ENCODE measurements at places on chromosomes 5 and 9.

DNA sequence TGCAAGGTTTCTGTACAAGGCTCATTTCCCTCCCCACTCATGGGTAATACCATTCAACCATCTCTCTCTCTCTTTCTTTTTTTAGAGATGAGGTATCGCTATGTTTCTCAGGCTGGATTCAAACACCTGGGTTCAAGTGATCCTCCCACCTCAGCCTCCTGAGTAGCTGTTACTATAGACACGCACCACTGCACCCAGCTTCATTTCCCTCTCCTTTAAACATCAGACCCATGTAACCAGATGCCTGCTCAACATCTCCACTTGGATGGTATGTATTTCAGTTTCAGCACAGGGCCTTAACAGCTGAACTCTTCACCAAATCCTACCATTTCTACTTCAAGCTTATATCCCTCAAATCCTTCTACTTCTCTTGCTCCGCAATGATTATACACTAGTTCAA lies 117.4 kb downstream of the SSBP2 start:
- no peak for DNase-seq

- DNase-seq = no peak
These were observed 6.0 kb downstream of the PTGS1 start for GRCh38 chr9:122376796-122377195.

DNA sequence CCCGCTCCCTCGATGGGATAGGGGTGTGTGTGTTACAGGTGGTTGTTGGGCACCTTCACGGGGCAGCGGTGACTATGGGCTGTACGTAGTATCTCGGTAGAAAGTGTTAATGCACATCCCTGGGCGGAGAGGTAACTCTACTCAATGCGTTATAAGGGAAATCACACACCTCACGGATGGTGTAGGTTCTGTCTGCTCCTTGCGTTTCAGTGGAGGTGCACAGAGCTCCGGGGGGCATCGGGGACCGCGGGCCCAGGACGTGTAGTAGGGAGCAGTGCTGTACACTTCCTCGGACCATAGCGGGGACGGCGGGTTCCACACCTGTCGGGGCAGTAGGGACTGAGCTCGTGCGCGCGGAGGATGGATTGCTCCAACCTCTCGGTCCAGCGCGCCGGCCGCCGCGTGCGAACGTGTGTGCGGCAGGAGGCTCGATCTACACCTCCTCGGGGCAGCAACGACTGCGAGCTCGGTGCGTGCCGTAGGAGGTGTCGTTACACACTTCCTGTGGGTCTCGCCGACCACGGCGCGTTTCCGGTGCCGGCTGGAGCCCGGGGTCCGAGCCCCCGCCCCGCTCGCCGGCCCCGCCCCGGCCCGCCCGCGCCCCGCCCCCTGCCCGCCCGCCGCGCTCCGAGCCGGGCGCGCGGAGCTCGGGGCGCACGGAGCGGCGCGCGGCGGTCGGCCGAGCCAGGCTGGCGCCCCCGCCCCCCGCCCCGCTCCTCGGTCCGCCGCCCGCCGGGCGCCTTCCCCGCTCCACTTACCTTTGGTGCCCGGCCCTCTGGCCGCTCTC lies at the start of gene KIAA1958:
TSS of gene KIAA1958 (plus strand) at position 607 of the 787 bp plus-strand sequence. CDS start 87,254 bp downstream, outside the sequence.
- peak; percentile 91 for DNase-seq

GRCh38 chr5:36502608-36503007 lies 103.8 kb upstream of the SLC1A3 start:
- no peak for DNase-seq

DNA sequence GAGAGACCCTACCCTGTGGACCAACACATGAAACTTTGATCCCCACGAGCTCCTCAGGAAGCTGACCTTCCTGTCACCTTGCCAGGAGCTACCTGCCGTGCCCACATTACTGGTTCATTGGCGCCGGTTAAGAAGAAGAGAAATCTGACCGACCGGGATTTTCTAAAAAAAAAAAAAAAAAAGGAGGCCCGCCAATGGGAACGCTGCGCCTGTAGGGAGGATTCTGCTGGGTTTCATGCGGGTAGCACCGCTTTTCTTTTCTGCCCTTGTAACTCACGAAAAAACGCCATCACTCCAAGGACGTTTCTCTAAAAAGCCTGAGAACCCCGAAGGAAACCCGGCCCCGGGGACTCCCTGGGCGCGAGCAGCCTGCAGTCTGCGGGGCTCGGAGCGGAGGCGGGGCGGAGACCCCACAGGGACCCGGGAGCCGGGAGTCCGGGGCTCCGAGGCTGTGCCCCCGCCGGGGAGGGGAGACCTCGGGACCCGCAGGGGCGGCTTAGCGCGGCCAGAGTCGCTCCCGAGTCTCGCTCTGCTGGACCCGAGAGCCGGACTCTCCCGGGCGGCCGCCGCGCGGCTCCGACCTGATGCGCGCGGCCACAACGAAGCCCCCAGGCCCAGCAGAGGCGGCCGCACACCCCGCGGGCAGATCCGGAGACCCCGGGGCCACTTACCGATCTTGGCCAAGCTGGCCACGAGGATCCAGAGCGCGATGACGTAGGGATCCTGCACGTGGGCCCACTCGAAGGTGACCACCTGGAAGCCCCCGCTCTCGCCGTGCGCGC lies 617 bp downstream of the SLC9A3 start:
- DNase-seq = no peak

- no peak for DNase-seq
These were observed 425.9 kb downstream of the SPOCK1 start for GRCh38 chr5:137073189-137073588.

GRCh38 chr5:119420169-119420568 lies 32.1 kb upstream of the HSD17B4 start:
- no peak for DNase-seq

DNA sequence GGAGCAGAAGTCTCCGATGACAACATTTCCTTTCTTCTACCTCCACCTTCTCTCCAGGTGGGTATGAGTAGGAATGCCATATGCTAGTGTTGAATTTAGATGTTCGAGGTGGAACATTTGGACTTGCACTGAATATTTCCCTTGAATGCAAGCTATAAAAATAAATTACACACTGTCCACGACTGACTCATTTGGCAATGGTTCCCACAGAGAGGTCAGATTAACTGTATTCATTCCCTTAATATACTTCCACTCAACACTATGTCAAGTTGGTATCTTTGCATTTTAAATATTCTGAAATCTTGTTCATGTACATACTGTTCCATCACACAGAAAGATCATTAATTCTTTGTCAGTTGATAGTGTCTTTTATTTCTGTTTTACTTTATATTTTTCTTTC lies 222.6 kb upstream of the PIK3R1 start:
- DNase-seq = no peak

GRCh38 chr9:136284951-136285350 lies 18.9 kb downstream of the CCDC187 start:
- DNase-seq = no peak

- no peak for DNase-seq
These were observed 97.2 kb downstream of the SPOCK1 start for GRCh38 chr5:137401946-137402345.

GRCh38 chr5:17229313-17229712 lies 11.9 kb downstream of the BASP1 start:
- DNase-seq = no peak

GRCh38 chr5:17261075-17261474 lies 43.6 kb downstream of the BASP1 start:
- no peak for DNase-seq

DNA sequence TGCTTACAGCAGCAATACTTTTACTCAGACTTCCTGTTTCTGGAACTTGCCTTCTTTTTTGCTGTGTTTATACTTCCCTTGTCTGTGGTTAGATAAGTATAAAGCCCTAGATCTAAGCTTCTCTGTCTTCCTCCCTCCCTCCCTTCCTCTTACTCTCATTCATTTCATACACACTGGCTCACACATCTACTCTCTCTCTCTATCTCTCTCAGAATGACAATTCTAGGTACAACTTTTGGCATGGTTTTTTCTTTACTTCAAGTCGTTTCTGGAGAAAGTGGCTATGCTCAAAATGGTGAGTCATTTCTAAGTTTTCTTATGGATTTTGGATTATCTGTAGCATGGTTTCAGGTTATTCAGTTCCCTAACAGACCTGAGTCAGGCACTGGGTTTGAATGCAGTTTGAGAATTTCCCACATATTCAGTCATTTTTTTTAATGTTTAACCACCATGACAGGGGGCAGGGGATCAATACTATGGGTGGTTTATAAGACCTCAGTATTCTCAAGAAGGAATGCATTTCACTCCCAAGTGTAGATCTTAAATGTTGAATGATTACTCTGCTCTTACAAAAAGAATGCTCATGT lies at the start of gene IL7R:
TSS of gene IL7R (plus strand) at position 127 of the 587 bp plus-strand sequence. CDS start at position 214, 87 bp downstream.
- DNase-seq = no peak

DNA sequence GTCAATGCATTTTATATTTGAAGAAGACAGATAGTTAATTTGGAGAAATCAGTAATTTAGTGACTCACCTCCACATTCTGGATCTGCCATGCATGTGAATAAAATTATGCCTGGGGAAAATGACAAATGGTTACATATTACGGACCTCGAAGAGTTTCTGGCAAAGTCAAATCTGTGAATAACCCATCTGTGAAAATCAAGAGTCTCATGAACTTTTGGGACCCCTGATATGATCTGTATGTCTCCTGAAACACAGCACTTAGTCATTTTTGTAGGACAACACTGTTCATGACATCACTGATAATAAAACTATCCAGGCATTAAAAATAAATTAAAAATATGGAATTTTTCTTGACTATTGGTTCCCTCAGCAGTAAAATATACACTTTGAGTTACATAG lies 584.5 kb downstream of the TLE4 start:
- DNase-seq = no peak

DNA sequence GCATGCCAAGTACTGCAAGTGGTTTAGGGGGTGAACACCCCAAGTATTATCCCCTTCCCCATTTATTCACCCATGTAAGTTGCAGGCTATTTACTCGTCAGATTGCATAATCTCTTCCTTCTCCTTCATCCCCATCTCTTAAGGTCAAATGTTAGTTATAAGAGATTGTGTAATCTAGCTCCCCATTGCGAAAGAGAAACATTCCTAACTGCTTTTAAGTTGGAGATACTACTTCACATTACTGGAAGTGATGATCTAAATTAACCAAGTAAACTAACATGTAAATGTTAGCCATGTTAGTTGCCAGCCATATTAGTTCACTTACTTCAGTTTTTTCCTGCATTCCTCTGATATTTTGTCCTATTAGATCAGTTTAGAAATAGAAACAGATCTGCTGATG lies 262.3 kb downstream of the TAF11L14 start:
- DNase-seq = no peak

GRCh38 chr5:57895766-57896165 lies 413.2 kb upstream of the ACTBL2 start:
- no peak for DNase-seq

DNA sequence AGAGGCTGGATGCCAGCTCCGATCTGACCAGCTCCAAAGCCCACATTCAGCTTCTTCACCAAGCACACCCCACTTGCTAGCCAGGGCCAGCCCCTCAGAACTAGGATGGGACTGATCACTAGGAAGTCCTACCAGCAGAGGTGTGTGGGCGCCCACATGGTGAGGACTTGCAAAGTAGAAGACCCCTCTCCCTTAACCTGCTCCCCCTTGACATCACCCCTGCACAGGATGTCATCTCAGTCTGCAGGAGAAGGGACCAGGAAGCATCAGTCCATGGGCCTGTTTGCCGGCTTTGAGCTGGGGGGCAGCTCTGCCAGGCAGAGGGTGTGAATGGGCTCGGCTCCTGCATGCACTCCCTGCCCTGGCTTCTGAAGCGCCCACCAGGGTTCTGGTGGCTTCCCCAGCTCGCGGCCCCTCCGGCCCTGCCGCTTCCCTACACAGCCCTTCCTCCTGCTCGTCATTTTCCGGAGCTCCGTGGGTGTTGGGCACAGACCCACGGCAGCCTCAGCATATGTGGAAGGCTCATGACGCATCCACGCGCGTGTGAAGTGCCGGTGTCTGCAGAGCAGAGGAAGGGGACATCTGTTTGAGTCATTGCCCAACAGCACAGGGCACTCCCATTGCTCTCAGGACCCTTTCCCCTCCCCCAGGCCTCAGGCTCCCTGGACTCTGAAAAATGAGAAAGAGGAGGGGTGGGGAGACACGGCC lies 3.7 kb upstream of the FAM78A start:
- DNase-seq = no peak

- no peak for DNase-seq
These were observed 76.8 kb downstream of the TTLL11 start for GRCh38 chr9:122016309-122016708.

DNA sequence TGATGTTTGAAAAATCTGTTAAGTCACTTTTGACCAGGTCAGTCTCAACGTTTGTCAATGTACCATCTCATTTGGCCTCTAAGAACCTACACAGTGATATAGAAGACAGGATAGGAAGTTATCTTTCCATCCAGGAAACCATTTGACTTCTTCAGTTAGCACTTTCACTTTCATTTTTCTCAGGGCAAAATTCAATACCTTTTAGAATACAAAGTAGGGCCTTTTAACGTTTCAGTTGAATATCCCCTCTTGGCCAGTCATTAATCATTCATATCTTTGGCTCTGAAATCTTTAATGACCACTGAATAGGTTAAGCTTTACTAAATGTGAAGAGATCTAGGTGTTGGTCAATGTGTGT lies 101.1 kb upstream of the GNAQ start:
- no peak for DNase-seq

- no peak for DNase-seq
These were observed 199.5 kb upstream of the TAS2R1 start for GRCh38 chr5:9829621-9830020.

GRCh38 chr9:109229682-109230081 lies 62.6 kb upstream of the FRRS1L start:
- DNase-seq = no peak
